Left ventricle myocardium inferior (tissue), 1 donor: ENCODE measurements at places on chromosomes 5 and 9.
A peak's percentile ranks its signal among the peaks of the same experiment; 100 is the strongest.

DNA sequence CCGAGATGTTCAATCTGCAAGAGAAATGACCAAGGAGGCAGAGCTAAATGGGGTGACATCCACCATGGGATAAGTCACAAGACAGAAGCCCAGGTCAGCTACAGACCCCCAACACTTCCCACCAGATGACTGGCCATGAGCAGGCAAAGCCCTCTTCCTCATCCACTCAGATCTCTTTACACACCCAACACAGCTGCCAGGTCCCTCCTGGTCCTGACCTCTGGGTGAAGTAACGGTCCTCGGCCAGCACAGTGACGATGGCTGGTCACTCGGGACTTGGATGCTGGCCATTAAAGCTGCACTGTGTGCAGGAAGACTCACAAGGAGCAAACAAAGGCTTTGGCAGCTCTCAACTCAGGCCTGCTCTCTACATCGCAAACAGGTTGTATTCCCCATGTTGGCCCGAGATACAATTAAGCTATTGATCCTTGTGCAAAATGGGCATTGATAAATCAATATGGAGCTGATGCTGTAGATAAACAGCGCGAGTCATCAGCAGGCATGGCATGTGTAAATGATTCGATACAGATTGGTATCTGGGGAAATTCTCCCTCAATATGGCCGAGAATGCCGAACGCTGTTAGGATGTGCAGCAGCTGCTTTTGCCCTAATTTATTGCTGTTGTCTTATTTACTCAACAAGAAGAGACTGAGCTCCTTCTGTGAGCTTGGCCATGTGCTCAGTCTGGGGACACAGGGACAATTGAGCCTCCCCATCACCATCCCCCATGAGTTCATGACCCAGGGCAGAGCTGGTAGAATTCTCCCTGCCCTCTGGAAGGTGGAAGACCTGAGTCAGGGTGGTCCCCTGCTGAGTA, 98.7 kb downstream of the C5orf15 start:
- DNase-seq: peak; percentile 49

GRCh38 chr9:99112750-99113413, 8.0 kb downstream of the TGFBR1 start:
- DNase-seq: no peak

DNA sequence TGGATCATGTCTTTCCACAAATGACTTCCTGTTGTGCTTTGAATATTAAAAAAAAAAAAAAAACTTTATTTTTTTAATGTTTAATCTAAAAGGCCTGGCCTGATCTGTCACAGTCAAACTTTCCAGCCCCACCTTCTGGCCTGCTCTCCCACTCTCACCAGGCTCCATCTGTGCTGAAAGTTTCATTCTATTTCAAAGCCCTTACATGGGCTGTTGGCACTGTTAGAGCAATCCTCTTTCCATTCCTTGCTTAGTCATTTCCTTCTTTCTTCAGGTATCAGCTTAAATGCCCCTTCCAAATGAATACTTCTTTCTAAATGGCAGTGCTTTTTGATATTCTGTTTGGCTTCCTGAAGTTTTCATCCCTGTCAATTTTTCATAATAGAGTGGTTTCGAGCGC, 1104.8 kb upstream of the C9orf72 start:
- no peak for DNase-seq

DNA sequence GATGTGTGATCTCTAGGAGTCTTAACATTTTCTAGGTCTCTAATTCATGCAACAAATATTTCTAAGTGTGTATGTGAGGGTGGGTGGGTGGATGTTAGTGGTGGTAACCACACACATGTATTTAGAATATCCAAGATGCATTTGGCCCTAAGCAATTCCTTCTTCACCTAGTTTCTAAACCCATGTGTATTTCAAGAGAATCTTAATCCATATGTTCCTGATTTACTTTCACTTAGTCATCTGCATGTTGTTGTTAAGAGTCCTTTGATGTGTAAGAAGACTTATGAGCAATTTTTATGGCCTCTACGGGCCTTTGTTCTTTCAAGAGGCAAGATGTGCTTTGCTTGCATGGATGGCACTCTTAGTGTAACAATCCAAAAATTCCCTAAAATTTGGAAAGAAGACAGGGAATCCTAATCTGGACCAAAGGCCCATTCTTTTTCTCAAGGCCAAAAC, 282.6 kb downstream of the SPATA31D1 start:
- no peak for DNase-seq

DNA sequence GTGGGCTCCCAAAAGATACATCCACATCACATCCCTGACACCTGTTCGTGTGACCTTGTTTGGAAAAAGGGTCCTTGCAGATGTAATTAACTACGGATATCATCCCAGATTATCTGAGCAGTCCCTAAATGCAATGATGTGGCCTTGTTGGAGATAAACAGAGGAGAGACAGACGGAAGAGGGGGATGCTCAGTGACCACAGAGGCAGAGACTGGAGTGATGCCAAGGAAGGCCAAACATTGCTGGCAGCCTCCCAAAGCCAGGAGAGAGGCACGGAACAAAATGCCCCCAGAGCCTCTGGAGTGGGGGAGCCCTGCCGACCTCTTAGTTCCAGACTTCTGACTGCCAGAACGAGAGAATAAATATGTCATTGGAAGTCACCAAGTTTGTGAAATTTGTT, 15.0 kb upstream of the VAV2 start:
- no peak for DNase-seq

GRCh38 chr5:175900157-175900556, 28.8 kb downstream of the CPLX2 start:
- no peak for DNase-seq

- no peak for DNase-seq
Measured at GRCh38 chr5:132907161-132907560, 33.7 kb downstream of the LEAP2 start.

DNA sequence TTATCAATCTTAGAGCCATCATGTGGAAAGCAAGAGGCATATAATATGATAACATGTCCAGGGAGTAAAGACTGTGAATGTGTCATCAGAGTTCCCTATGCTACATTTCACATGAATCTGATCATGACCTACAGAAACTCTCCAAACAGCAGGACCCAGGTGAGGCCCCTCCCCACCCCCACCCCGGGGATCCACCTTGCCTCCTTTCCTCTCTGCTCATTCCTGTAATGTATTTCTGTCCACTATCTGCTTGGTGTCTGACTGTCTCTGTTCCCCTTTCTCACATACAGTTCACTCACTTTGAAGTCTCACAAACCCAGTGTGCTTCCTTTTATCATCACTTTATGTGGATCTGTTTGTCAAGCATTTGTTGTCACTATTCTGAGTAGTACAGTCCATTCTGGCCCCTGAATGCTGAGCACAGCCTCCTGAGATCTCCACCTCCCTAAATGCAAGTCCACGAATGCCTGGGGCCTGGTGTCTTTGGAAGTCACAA, 76.4 kb upstream of the SMARCA2 start:
- no peak for DNase-seq
